RPMI8226 (cell line): ENCODE measurements at places on chromosomes 1 and 21.

- peak; percentile 98 for DNase-seq
Measured at GRCh38 chr1:157806431-157807149, 13.3 kb downstream of the FCRL1 start.

DNA sequence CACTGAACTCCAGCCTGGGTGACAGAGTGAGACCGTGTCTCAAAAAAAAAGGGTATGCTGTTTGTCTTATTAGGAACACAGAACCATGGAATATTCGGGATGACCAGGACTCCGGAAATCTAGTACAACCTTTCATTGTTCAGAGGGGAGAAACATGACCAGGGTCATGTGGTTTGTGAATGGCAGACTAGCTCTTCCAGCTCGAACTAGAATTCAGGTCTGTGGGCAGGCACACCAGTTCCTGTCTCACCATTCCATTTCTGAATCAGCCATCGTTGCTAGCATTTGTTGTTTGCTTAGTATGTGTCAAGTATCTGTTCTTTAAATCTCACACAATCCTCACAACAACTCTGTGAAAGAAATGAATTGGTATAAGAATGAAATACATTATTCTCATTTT lies 50.9 kb downstream of the MDM4 start:
- DNase-seq: no peak

GRCh38 chr1:151130987-151131586 lies 15.3 kb downstream of the SEMA6C start:
- no peak for DNase-seq

- DNase-seq: no peak
Measured at GRCh38 chr1:98342566-98342965, 319.0 kb upstream of the SNX7 start.

DNA sequence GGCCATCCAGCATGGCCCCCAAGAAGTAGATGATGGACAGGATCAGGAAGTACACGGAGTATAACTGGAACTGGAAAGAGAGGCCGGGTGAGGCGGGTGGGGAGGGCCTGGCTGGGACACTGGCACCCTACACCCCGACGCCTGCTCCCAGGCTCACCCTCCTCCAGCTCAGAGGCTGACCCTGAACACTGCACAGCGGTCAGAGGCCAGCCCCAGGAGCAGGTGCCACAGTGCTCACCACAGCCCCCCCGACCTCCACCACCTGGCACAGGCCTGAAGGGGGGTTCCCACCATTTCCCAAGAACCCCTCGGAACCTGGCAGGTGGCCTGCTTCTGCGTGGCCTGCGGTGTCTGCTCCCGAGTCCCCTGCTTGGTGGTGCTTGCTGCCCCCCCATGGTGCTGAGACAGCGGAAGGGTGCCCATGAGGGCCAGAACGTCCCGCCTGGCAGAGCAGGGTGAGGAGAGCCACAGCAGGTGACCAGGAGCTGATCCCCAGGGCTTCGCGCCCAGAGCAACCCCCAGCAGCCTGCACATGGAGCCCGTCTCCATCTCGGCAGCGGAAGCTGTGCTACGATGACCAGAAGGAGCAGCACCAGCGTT lies 26.1 kb downstream of the SLC19A1 start:
- DNase-seq: no peak

GRCh38 chr1:28890435-28890834 lies 23.9 kb upstream of the EPB41 start:
- DNase-seq: no peak

DNA sequence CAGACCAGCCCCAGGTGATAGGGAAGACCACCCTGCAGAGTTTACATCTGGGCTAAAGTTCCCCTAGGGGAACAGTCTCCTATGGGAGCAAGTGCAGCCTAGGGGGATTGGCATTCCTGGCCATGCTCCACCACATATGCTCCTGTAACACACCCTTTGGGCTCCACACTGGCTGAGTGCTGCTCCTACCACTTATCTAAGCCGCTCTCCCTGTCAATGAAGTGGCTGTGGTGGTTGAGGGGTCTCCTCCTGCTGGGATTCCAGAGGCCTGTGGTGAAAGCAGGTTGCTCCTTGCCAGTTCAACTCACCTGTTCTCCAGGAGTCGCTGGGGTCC lies 51.1 kb downstream of the COL24A1 start:
- DNase-seq: no peak

DNA sequence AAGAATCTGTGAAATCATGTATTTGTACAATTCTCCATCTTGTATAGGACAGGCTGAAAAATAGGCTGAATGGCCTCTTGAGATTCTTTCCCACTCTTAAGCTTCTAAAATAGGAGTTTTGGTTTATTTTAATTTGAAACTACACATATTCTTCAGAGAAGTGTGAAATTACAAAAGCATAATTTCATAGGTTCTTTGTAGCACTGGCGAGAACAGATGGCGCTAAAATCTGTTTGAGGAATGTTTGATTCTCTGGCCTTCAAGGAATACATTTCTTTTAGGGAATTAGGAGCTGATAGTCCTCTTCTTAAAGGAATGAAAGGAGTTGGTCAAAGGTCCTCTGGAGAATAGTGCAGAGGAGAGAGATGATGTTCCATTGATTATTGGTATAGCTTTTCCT lies 44.9 kb downstream of the CC2D1B start:
- no peak for DNase-seq

GRCh38 chr1:182303778-182304177 lies 87.8 kb downstream of the GLUL start:
- DNase-seq: peak; percentile 8

GRCh38 chr1:168340781-168341482 lies 60.3 kb downstream of the TBX19 start:
- DNase-seq: no peak

- DNase-seq: peak; percentile 95
Measured at GRCh38 chr1:228275430-228276173, 67.8 kb downstream of the OBSCN start.

- no peak for DNase-seq
Measured at GRCh38 chr1:20093940-20094391, 24.0 kb downstream of the PLA2G5 start.

GRCh38 chr1:100627054-100627716 lies 89.2 kb downstream of the GPR88 start:
- DNase-seq: no peak

- DNase-seq: no peak
Measured at GRCh38 chr1:63787875-63788274, 14.1 kb downstream of the ROR1 start.

DNA sequence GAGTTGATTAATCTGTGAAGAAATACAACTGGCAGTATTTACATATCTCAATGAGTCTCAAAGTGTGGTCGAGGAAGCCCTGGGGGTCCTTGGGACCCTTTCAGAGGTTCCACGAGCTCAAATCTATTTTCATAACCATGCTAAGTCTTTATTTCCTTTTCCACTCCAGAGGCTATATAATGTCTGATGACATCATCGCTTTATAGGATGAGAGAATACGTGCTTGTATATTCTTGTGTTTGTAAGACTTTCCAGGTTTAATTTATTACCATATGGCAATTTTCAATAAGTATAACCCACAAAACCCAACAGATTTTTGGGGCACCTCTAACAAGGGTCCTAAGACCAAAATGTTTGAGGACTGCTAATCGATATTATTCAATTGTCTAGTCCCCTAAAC lies 1.4 kb upstream of the SLC19A2 start:
- DNase-seq: no peak

- DNase-seq: no peak
Measured at GRCh38 chr1:64865105-64865757, 101.1 kb downstream of the JAK1 start.

- DNase-seq: no peak
Measured at GRCh38 chr1:58816747-58817221, 32.9 kb upstream of the JUN start.
